T follicular helper cell (primary cell): ENCODE measurements at places on chromosomes 11 and 22.

DNA sequence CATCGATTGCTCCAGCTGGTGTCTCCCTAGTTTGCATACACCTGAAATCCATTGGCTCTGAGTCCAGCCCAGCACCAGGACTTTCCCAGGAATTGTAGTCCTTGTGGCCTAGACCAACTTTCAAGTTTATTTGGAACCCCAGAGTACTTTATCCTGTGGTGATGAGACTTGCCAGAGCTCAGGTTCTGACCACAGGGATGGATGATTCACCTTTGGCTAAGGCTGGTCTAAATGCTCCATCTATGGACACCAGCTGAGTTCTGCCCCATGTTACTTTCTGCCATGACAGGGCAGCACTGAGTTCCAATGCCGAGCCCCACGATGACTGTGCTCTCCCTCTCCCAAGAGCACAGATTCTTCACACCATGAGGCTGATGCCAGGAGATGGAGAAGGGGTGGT, 17.3 kb upstream of the INSC start:
- DNase-seq = no peak

DNA sequence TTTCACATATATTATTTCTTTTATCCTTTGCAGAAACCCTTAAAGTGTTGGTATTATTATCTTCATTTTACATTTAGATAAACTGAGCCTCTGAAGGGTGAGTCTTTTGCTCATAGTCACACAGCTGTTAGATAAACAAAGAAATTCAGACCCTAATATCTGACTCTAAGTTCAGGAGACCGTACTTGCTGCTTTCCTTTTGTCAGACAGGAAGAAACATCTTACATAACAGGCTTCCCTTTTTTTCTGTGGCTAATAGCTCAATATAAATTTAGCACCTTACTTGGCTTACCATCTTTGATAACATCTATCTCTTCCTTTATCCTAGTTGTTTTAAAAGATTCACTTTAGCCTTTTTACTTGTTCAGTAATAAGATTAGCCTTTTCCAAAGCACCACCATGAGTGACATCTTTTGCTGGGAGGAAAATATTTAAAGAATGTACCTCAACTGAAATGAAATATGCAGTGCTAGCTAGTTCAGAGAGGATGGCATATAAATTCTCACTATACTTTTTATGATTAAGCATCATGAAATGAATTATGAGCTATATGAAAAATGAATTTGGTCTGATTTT, 128.6 kb downstream of the WNT11 start:
- no peak for DNase-seq

GRCh38 chr11:65658174-65659021, 4.3 kb downstream of the RELA start:
- DNase-seq = no peak

DNA sequence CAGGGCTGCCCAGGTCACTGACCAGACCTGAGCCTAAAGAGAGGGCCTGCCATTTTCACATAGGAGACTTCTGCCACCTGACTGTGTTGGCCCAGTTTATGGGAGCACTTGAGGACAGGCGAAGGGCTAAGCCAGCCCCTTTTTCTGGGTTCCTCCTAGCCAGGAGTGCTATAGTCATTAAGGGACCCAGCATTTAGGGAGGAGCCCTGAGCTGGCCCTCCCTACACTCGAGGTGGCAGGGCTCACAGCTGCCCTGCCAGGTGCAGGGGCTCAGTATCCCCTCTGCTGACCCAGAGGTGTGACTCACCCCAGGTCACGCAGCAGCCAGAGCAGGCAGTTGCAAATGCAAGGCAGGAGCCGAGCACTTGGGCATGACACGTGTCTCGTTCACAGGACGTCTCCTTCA, 86.3 kb upstream of the CRYBB3 start:
- DNase-seq = no peak

DNA sequence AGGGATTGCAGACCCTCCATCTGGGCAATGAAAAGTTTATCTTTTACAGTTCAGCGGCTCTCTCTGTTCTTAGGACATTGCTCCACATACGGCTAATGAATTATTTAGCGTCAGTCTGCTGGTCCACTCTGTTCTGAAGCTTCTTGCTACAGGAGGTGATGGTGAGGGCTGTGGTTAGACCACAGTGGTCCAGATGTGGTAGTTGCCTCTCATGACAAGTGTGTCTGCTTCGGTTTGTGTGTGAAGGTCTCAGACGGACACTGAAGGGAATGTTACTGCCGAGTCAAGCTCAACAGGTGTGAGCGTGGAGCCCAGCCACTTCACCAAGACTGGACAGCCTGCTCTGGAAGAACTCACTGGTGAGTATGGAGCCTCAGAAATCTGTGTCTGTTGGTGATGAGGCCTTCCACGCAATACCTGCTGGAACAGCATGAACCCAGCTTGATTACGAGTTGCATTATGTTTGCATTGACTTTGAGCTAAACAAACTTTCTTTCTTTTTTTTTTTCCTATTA, 220.8 kb downstream of the DBX1 start:
- DNase-seq = no peak

- DNase-seq = no peak
Measured at GRCh38 chr22:19038728-19039447, 83.3 kb downstream of the DGCR2 start.
